NCI-H2107 (cell line): ENCODE measurements at places on chromosomes 2 and 18.

- DNase-seq = no peak
Observed at GRCh38 chr2:134611316-134611715, 107.5 kb downstream of the TMEM163 start.

DNA sequence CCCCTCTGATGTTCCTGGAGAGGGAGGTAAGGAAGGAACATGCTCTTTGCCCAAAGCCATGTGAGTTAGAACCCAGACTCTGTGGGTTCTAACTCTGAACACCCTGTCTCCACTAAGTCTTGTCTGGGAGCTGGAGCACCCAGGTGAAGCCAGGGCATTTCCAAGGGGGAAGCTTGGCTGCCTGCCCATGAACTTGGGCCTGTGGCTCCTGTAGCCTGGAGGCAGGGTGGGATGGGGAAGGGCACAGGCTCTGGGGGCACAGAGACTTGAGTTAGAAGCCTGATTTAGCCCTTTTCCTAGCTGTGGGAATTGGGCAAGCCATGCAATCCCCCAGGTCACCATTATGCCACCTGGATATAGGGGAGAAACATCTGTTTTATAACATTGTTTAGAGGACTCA lies 65.2 kb downstream of the LBH start:
- no peak for DNase-seq

DNA sequence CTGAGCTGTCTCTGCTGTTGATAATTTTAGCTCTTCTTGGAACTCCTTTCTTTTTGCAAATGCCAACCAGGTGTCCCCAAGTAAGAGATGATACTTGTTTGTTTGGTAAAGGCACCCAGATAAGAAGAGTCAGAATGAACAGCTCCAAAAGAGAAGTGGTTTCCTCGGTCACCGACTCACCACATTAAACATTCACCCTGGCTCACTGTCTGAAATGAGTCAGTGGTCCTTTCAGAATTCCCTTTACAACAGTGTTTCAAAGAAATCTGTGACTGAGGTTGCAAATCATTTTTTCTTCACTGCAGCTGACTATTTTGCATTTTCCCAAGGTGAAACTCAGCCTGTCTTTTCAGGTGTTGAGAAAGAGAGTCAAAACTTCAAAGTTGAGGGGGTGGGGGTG lies 16.2 kb upstream of the CXCR4 start:
- no peak for DNase-seq

- DNase-seq = no peak
Observed at GRCh38 chr2:188244383-188244782, 47.3 kb upstream of the GULP1 start.

- no peak for DNase-seq
Observed at GRCh38 chr2:234797566-234798250, 154.1 kb upstream of the SH3BP4 start.

GRCh38 chr2:197033222-197033621 lies 106.7 kb upstream of the PGAP1 start:
- DNase-seq = no peak
